Activated T-cell treated with anti-CD3 and anti-CD28 coated beads, Interleukin-2, amount 50 U/mL, for 4 hours (primary cell): ENCODE measurements at places on chromosomes 3 and 15. TPM values are rescaled to one million over a fixed set of nuclear protein-coding genes. Genes with fewer than 3 reads are reported as not detected.

COLQ gene
- total RNA-seq: 0.71 TPM

IL1RAP gene
- total RNA-seq: 15.3 TPM

CKMT1B gene
- not detected for total RNA-seq

SEMA3F gene
- total RNA-seq: 0.23 TPM

NR2E3 gene
- not detected for total RNA-seq

EFHB gene
- 0.71 TPM for total RNA-seq

CCDC13 gene
- total RNA-seq: 0.29 TPM

SCAMP5 gene
- 6.7 TPM for total RNA-seq

ANKRD34C gene
- not detected for total RNA-seq

SLC22A13 gene
- total RNA-seq: 0.27 TPM

NR1I2 gene
- 0.76 TPM for total RNA-seq

SERINC4 gene
- 0.15 TPM for total RNA-seq

IL5RA gene
- total RNA-seq: 0.10 TPM

C3orf52 gene
- total RNA-seq: 1.5 TPM
